ENCODE measurements at places on chromosomes 6 and 20.
A peak's percentile ranks its signal among the peaks of the same experiment; 100 is the strongest.

DNA sequence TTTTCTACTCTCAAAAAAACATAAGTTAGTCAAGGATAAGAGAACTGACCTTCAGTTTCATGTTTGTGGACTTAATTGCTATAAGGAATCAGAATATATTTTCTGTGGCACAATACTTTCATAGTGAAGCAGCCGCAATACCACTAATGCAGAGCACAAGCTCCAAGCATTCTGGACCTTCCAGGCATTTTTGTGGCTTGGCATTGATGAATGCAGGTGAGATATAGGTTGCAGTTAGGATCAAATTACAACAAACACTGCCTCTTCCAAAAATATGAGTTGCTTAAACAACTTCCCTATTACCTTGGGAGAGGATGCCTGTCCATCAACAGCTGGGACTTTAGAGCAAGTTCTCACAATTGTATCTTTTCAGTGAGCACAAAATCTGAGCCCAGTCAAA is 162.8 kb upstream of the RSPO3 start:
- DNase-seq = no peak

DNA sequence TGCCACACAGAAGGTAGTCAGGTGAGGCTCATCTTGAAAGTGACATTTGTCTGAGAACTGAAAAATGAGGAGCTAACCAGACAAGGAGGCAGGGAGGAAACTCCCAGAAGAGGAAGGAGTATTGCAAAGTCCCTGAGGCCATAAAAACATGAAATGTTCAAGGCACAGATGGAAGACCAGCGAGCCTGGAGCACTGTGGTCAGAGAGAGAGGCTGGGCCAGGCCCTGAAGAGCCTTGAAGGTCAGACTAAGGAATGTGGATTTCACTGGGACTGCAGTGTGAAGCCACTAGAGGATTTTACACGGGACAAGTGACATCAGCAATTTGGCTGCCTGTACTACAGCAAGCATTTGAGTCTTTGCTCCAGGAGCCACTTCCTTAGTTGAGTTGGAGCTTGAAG is 21.1 kb upstream of the TMEM181 start:
- no peak for DNase-seq

DNA sequence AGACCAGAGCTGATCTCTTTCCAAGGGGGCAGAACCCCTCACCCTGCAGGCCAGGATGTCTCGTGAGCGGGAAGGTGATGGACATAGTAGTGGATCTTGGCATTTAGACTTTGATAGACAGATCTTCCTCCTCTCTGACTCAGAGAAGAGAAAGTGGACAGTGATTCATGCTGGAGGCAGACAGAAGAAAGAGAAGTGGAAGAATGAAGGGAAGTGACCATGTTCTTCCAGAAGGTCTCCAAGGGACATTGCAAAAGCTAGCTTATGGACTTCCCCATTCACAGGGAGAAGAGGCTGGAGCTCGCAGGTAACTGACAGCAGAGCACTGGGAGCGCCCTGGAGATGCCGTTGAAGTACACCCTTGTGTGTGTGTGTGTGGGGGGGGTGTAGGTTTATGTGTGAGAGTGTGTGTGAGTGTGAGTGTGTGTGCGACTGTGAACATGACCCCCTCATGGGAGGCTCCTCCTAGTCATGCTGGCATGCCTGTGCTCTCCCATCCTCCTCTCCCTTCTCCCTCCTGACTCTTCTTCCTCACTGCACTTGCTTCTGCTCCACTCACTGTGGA is 8.0 kb upstream of the RAET1L start:
- no peak for DNase-seq

DNA sequence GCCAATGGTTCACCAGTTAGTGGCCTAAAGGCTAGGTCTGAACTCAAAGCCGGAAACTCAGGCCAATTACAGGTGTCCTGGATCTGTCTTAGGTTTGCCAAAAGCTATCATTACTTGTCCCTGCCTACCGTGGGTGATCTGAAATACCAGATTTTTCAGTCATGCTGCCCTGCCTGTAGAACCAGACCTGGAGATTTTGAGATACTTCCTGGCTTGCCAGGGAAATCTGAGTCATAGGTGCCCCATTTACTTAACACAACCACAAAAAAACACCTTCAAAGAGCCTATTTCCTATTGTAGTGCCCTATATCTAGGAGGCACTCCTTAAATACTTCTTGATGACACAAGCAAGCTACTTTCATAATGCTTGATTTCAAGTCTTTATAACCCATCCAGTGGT is 13.9 kb upstream of the RANBP9 start:
- DNase-seq = no peak

- DNase-seq = no peak
Measured at GRCh38 chr6:88365230-88365629, 199.1 kb upstream of the CNR1 start.

DNA sequence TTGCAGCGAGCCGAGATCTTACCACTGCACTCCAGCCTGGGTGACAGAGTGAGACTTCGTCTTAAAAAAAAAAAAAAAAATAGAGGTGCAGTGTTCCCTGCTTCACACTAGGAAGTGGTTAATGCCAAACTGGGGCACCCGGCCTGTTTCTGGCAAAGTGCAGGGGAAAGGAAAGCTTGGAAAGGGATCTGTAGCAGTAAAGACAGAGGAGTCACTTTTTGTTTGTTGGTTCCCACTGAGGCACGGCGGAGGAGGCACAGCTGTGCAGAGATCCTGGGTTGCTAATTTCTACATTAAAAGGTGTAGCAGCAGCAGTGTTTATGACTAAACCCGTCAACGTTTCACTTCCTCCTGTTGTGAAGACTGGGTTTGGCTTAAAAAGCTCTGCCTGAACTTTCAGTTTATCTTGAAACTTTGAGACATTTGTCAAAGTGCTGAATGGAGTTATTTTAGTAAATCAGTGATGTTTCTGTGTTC is 125.6 kb downstream of the CARMIL1 start:
- DNase-seq = peak; percentile 9

DNA sequence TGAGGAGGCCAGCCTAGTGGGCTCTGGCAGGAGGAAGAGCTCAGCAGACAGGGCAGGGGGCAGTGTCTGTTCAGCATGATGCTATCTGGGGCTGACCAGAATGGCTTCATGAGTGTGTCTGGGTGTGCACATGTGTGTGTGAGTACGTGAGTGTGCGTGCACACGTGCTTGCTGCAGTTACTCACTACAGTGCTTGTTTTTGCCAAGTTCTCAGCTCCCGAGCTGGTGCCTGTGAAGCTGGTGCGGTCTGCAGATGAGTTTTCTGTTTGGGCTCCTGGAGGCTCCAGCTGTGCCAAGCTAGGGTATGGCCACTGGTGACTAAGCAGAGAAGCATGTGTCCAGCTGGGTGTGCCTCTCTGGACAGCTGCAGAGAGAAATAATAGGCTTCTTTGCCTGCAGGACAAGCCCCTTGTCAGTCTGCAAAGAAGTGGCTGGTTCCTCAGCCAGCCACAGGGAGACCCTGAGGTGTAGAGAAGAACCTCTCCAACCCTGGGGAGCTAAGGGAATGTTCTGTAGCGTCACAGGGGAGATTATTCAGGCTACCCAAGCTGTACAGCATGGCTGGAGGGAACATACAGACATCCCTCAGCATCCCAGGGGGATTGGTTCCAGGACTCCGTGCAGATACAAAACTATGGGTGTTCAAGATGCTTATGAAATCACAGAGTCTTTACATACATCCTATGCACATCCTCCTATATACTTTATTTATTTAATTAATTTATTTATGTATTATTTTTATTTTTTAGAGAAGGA is 40.2 kb upstream of the FAM50B start:
- no peak for DNase-seq

DNA sequence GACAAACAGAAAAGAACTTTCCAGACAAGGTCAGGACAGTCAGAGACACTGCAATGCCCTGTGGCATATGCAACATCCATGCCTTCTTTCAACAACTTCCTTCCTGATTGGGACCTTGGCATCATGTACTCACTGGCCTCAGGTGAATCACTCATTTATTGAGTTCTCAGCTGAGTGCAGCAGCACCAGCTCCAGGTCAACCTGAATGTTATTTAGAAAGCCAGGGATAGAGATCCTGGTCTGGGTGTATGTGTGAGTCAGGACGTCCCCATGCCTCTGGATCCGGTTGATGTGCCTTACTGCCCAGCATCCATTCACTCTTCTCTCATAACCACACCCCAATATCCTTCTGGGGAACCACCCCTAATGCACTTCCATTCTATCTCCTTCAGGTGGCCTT is 54.4 kb downstream of the SNRNP48 start:
- DNase-seq = no peak

DNA sequence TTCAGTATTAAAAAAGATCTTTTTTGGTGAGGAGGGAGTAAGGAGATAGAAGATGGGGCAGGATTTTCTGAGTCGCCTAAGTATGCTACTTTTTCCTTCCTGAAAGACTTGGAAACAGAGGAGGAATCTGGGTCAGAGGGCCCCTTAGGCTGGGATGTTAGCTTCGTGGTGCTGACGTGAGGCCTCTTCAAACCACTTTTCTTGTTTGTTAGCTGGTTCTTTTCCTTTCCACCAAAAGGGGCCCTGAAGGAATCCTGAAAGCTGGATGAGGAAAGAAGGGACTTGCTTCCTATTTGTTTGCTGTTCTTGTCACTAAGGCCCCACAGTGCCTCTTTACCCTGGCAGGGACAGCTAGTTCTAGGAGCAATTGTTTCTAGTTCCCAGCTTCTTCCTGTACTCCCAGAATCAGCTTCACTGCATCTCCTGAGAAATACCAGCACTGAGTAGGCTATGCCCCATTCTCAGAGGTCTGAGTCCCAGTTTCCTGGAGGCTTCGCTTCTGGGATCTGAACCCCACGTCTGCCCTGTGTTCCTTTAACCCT is 2.2 kb upstream of the IL20RA start:
- DNase-seq = no peak

- DNase-seq = no peak
Measured at GRCh38 chr6:121619987-121620740, 184.7 kb downstream of the GJA1 start.

DNA sequence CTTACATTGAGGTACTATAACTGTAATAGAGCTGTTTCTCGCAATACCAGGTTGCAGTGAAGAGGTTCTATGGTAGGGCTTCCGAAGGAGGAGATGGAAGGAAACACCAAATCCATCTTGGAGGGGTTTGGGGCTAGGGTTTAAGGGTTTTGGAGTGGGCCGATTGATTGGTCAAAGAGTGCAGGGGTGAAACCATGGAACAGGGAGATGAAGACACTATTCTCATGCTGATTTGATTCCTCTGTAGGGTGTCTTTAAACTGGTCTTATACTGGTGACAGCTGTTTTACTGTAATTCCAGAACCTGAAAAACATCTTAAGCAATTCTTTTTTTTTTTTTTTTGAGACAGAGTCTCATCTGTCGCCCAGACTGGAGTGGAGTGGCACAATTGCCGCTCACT is 7.8 kb downstream of the SMIM13 start:
- DNase-seq = no peak

- DNase-seq = no peak
Measured at GRCh38 chr20:52410182-52410647, 218.6 kb upstream of the ZFP64 start.

- DNase-seq = no peak
Measured at GRCh38 chr6:331622-332521, 39.6 kb downstream of the DUSP22 start.

DNA sequence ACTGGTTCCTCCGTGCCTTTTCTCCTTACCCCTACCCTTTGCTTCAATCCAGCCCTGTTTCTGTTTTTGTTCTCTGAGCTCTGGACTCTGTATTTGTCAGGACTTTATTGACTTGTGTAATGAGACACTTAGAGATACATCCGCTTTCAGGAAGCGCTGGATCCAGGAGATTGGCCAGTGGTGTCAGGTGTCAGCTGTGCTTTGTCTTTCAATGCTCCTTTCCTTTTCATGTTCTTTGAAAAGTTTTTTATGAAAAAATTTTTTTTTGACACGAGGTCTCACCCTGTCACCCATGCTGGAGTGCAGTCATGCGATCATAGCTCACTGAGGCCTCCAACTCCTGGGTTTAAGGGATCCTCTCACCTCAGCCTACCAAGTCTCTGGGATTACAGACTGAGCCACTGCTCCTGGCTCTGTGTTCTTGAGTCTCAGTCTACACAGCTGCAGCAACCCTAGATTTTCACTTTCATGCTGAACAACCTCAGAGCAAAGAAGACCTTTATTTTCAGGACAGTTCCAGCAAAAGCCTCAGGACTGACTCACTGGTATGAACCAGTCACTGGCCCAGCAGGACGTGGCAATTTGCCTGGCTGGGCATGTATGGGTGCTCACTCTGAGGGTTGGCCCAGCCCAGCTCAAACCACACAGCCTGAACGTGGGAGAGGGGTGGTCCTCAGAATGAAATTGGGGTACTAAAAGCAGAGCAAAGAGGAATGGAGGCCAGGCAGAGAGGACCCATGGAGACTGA is 108.5 kb downstream of the DHX35 start:
- DNase-seq = no peak

- no peak for DNase-seq
Measured at GRCh38 chr6:45415315-45415714, 37.6 kb upstream of the SUPT3H start.

- DNase-seq = no peak
Measured at GRCh38 chr6:166019214-166019613, 148.4 kb downstream of the TBXT start.

DNA sequence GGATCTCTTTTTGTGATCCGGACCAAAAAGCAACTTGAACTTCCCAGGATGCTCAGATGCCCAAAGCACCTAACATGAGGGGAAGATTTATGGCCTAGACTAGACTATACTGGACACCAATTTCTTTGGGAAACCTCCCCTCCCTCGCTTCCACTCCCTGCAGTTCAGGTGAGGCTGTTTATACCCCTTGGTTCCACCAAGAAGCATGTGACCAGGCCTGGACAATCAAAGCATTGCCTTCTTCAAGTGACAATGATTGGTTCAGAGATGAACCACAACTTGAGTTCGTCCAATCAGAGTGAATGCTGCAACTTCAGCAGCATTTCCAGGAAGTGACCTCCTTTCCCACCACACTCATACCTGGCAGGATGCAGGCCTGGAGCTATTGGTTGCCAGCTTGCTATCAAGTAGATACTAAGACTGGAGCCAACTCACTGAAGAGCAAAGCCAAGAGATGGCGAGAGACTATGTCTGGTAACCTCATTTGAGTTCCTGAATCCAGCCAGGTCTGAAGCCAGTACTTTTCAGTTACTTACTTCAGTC is 45.6 kb upstream of the SLC9A8 start:
- no peak for DNase-seq

DNA sequence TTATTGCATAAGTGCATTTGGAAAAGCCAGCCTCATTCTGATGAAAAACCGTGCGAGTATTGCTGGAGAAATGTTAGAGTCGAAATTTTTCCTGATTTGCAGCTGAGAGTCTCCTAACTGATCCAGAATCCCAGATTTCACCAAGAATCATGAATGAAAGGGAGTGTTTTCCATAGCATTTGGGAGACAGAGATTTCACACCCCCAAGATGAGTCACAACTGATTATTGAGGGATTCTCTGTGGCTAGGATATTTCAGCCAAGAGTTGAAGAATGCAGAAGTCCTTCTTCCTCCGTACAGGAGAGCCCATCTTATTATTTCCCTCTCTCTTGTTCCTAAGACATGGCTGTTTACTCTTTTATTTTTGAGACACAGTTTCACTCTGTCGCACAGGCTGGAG is 82.2 kb upstream of the SALL4 start:
- no peak for DNase-seq

DNA sequence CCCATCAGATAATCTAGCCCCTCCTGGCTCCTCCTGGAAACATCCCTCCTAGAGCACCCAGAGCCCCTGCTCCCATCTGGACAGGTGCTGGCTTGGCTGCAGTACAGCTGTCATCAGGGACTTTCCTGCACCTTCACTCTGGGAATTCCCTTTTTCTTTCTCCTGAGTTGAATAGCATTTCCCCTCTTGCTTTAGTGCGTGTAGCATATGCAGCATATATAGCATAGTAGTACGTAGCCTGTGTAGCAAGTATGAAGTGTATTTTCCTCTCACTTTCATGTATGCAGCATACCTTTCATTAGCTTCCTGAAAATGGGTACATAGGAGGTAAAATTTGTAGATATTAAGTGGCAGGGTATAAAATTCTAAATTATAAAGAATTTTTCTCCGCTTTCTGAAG is 352.9 kb downstream of the ESR1 start:
- no peak for DNase-seq
